ENCODE measurements at places on chromosomes 7 and 10.

DNA sequence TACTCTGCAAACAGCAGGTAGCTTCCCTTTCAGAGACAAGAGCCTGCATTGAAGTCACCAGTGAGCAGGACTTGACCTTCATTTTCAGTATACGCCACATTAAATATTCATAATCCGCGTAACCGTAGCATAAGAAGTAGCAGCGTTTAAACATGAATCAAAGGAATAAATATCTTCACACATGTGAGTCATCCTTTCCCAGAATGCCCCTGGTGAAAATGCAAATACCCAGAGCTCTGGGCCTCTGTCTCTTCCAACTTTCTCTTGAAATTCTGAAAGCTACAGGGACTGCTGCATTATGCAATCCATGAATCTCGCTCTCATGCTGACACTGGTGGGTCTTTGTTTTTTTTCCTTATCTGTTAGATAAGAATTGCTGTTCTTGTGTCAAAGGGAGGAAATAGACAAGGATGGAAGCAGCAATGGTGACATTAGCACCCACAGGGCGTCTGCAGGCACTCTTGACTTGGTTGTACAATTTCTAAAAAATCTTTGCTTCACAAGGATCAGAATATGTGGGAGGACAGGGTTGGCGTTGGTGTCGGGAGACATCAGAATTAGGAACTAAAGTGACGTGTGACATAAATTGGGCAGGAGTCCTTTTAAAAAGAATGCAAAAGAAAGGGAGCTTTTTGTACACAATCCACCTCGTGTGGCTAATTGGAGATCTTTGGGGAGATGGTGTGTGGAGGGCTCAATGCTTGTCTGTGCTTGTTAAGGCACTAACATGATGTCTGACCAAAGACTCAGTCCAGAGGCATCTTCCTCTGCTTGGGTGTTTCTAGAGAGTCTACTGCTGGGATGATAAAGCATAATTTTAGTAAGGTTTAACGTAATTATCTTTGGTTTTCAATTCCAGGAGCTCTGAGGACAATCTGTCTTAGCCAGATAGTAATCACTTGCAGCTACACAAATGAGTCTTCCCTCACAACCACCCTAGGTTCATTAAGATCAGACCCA, 390.3 kb downstream of the KCNMA1 start:
- DNase-seq, result no peak

- DNase-seq, result no peak
Observed at GRCh38 chr10:84938117-84938905, 609.9 kb downstream of the CCSER2 start.

GRCh38 chr10:31352436-31353226, 33.6 kb downstream of the ZEB1 start:
- no peak for DNase-seq

DNA sequence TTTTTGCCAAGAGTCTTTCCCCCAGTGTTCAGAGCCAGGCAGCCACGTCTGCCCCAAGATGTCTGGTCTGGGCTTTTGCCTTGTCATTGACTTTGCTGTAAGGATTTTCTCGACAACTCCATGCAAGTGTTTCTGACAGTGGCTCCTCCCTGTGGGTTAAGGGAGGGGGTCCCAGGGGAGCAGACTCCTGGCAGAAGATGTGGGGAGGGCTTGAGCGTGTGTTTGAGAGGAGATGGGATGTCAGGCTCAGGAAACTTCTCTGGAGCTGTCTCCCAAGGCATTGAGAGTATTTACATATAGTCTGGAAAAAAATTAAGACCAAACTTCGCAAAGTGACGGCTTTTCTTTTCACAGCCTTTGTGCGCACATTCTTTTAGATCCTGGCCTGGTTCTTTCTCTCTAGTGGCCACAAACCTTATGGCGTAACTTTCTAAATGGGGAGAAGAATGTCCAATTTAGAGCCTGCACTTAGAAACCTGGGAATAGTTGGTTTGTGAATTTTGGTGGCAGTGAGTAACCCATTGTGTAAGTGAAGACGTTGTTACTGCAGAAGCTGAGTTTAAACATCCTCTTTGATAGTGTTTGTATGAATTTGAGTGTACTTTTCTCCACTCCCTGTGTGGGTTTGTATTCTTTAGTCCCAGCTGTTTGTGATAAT, 201.5 kb downstream of the LRMDA start:
- DNase-seq, result no peak

- no peak for DNase-seq
Observed at GRCh38 chr7:43649755-43650274, 66.9 kb downstream of the STK17A start.

- DNase-seq, result no peak
Observed at GRCh38 chr10:89404104-89405047, 10.0 kb upstream of the IFIT5 start.

GRCh38 chr7:31640381-31640780, 46.6 kb upstream of the PPP1R17 start:
- no peak for DNase-seq

GRCh38 chr10:100715445-100716385, 29.7 kb upstream of the PAX2 start:
- DNase-seq, result no peak

- DNase-seq, result no peak
Observed at GRCh38 chr7:43123457-43123856, 11.0 kb downstream of the HECW1 start.

DNA sequence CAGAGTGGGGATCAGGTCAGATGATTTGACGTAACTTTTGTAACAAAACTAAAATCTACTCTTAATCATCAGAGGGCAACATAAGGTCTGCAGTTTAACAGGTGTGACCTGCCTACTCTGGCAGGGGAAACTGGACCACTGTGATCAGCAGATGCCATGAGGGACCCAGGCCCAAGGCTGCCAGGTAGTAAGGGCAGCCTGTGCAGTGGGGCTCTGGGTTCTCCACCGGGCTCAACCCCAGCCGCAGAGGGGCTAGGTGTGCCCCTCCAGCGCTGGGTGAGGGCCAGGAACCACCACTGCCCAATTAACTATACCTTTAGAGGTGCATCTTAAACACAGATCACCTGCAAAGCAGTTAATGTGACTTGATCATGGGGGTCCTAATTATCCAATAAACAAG, 17.6 kb downstream of the AKR1B1 start:
- no peak for DNase-seq

DNA sequence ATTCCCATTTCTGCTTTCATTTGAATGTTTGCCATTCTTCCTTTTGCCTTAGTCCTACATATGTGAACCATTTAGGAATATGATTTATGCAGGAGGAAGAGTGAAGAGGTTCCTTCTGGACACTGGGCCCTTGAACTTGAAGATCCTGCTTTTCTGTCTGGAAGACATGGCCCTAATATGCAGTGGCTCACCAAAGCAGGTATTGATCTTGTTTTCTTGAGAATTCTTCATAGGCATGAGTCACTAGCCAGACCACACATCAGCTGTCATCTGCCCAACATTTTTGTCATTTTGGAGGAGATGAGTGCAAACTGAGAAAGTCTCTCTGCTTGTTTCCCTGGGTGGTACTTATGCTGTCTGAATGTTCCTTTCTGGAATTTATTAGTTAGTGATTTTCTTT, 382.6 kb downstream of the LRMDA start:
- no peak for DNase-seq

DNA sequence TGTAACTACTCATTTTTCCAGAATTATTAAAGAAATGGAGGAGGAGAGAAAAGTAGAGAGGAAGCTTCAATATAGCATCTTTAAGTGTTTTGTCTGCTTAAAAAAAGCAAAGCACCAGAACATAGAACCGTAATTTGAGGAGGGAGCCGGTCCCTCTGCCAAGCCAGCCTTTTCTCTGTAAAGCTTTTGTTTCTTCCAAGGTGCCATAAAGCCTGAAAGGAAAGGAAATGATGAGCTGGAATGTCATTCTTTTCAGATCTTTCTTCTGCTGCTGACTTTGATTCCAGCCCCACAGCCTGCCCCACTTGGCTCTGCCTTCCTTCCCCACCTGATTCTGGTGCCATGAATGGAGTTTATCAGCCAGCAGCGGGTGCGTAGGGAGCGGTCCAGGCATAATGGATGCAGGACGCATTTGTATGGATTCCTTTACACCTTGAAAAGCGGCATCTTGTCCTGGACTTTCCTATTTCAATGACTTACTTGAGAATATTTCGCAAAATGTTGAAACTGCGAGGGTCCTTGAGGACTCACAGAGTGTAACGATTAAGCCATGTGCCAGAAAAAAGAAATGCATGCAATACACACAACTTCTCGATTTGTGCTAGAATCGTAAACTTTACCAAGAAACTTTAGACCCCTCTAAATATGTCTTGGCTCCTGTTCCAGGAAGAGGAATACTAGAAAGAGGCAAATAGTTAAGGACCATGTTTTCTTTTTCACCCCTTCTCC, 569.5 kb upstream of the MGMT start:
- no peak for DNase-seq

DNA sequence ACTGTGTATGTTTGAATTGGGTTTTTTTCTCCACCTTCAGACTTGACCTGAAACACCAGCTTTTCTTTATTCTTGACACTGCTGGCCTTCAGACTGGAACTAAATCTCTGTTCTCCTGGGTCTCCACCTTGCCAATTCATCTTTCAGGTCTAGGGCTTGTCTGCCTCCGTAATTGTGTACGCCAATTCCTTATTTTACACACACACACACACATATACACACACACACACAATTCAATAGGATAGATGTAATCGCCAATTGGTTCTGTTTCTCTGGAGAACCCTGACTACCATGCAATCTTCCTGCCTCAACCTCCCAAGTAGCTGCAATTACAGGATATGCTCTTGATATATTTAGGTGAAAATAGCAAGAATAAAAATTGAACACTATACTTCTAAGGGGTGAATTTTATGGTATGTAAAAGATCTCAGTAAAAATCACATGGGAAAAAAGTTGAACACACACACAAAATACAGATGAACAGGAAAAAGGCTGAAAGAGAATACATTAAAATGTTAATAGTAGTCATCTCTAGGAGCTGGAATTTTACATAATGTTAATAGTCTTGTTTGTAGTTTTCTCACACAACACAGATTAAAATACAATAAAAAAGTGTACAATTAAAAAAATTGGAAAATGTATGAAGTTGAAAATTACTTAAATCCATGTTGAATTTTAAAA, 6.6 kb upstream of the VCL start:
- no peak for DNase-seq

GRCh38 chr10:75210282-75211006, at the start of gene VDAC2:
TSS of gene VDAC2 (plus strand) at chr10:75210796. CDS start at chr10:75211159, 363 bp downstream.
- DNase-seq, result peak; percentile 89

DNA sequence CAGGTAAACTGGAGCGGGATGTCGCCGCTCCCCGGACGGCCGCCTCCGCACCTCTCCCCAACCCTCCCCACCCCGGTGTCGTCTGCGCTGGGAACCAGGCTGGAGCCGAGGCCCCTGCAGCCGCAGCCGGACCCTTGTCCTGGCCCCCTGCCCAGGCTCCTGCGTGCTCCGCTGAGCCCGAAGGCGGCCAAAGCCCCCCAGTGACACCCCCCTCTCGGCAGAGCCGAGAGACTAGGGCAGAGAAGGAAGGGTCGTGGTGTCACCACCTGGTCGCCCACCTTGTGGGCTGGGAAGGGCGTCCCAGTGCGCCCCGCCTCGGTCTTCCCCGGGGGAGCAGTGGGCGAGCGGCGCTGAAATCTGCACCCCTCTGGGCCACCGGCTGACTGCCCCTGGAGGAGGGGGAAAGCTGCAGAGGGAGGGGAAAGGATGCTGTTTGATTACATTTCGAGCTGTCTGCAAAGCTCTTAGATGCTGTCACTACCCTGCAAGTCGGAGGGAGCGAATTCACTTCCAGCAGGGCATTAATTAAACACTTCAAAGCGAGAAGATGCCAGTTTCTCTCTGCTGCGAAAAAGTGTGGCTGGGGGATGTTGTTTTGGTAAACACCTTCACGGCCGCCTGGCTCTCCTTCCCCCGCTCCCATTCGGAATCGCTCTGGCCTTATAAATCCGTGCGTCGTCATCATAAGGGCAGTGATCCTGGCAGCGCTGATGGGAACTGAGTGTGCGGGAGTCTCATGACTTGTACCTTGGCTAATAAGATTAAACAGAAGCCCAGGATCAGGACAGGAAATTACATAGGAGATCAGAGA, 622 bp downstream of the DYNC1I1 start:
- peak; percentile 95 for DNase-seq

GRCh38 chr7:92848851-92849250, 12.5 kb upstream of the CDK6 start:
- DNase-seq, result no peak

GRCh38 chr7:146948703-146949102, 832.1 kb downstream of the CNTNAP2 start:
- no peak for DNase-seq

DNA sequence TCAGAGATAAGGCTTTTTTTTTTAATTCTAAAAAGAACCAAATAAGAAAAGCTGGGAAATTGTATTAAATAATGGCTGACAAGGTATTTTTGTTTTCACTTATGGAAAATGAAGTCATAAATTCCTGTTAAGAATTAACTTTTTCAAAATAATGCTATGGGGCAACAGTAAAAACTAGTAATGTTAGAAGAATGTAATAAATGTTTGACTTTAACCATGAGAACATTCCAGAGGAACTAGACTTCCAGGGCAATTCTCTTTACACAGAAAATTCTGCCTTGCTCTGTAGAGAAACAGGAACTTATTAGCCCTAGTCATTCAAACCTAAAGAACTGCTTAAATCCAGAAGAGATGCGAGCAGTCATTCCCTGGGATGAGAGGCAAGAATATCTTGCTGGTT, 571.1 kb downstream of the IPMK start:
- DNase-seq, result no peak

DNA sequence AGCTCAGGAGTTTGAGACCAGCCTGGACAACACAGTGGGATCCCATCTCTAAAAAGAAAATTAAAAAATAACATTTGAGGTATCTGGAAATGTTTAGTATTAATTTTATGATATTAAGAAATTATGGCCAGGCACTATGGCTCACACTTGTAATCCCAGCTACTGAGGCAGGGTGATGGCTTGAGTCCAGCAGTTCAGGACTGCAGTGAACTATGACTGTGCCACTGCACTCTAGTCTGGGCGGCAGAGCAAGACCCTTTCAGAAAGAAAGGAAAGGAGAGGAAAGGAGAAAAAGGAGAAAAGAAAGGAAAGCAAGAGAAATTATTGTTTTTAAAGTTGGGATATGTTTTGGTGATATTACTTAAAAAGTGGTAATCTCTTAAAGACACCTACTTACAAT, 2.5 kb upstream of the CCDC186 start:
- no peak for DNase-seq

DNA sequence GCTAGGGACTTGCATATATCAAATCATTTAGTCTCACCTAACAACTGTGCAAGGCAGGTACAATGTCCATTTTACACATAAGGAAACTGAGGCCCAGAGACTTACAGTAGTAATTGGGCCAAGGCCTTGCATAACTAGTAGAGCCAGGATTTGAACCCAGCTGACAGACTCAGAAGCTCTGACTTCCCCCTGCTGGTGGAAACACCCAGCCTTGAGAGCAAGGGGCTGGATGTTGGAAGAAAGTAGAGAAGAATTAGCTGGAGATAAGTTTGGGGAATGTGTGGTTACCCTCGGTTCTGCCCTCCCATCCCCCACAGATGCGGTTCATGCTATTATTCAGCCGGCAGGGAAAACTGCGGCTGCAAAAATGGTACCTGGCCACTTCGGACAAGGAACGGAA, 2.0 kb downstream of the AP1S1 start:
- no peak for DNase-seq

GRCh38 chr7:1041551-1042491, 2.5 kb upstream of the GPR146 start:
- peak; percentile 43 for DNase-seq

- no peak for DNase-seq
Observed at GRCh38 chr7:2666588-2667250, 21.3 kb upstream of the AMZ1 start.
